ENCODE measurements at places on chromosomes 5 and 9. TPM values are rescaled to one million over a fixed set of nuclear protein-coding genes. Genes with fewer than 3 reads are reported as not detected.

Gene CAVIN4
- total RNA-seq = 0.65 TPM

Gene TRIM7
- total RNA-seq = 14.3 TPM

Gene PCDHAC2
- 0.30 TPM for total RNA-seq

Gene PCDHA2
- total RNA-seq = 0.15 TPM

Gene IDNK
- 2.9 TPM for total RNA-seq

Gene UNC13B
- total RNA-seq = 34.2 TPM

Gene PCDHGC3
- total RNA-seq = 7.8 TPM

Gene RRAGA
- 32.8 TPM for total RNA-seq

Gene FOXD4L5
- not detected for total RNA-seq

Gene TNPO1
- 1,010 TPM for total RNA-seq

Gene CMYA5
- total RNA-seq = not detected

Gene IL5
- total RNA-seq = not detected

Gene OR1J2
- total RNA-seq = not detected

Gene FOXD1
- 0.30 TPM for total RNA-seq

Gene AJM1
- total RNA-seq = 0.61 TPM

Gene TAF1L
- not detected for total RNA-seq

Gene MSX2
- 0.32 TPM for total RNA-seq

Gene ZNF367
- 6.7 TPM for total RNA-seq

Gene DPM2
- 5.9 TPM for total RNA-seq

Gene NREP
- total RNA-seq = 55.9 TPM

Gene FCN2
- total RNA-seq = not detected

Gene P4HA2
- 90.0 TPM for total RNA-seq
